Breast epithelium (tissue), 4 donors: ENCODE measurements at places on chromosomes 5 and 9.

DNA sequence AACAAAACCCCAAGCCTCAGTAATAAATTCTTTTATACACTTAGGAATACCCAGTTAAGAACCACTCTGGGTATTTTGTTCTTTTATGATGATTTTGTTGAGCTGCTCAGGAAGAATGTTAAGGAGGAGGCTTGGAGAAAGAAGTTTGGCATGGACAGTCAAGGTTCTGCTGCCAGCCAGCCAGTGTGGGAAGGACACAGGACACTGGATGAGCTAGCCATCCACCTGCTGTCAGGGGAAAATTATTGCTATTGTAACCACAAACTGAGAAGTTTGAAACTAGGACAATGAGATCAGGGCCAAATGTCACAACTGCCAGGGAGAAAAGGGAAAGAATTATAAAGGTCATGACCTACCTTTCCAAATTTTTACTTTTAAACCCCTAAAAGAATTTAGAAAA is 25.9 kb upstream of the ADAMTSL1 start:
- no peak for DNase-seq

- DNase-seq: no peak
Measured at GRCh38 chr5:96473155-96473554, 40.1 kb upstream of the PCSK1 start.

- DNase-seq: no peak
Measured at GRCh38 chr5:109959652-109960051, 269.9 kb downstream of the MAN2A1 start.

GRCh38 chr5:68290260-68290674 is 74.7 kb downstream of the PIK3R1 start:
- DNase-seq: no peak

- no peak for DNase-seq
Measured at GRCh38 chr5:153985498-153985897, 53.2 kb downstream of the FAM114A2 start.

DNA sequence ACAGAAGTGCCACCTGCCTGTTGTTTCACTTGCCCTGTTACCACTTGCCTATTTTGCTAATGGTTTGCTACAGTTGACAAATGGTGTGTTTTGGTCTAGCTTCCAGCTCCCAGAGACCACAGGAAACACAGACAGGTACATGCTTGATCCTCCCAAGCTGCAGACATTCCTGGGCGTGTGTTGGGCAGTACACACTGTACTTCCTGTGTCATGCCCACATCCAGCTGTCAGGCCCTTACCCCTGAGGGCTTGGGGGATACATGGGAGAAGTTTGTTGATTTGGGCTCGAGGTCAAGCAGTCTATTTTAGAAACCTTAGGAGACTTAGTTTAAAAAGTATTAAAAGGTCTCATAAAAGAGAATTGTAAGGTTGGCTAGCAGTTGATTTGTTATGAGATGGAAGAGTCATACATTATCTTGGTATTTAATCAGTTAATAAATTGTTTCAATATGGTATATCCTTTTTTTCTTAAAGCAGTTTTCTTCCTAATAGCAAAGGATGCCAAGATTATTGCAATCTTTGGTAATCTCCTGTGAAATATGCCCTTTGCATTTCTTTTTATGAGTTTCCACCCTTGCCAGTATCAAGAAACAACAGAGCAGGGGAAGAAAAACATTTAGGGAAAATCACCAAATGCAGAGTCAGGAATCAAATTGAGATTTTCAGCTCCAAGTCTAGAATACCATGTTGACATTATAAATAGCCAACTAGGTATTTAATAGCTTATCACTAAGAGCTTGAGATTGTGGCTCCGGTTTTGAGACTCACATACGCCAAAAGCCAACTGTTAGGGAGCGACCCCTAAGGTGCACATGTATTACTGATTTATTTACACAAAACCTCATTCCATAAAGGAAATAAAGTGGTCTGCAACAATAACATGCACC is 52.3 kb upstream of the CD180 start:
- DNase-seq: no peak

- no peak for DNase-seq
Measured at GRCh38 chr9:91056917-91057316, 255.3 kb downstream of the SYK start.

- no peak for DNase-seq
Measured at GRCh38 chr5:125633523-125633922, 789.7 kb upstream of the GRAMD2B start.

- no peak for DNase-seq
Measured at GRCh38 chr5:162824360-162824759, 613.0 kb upstream of the CCNG1 start.

DNA sequence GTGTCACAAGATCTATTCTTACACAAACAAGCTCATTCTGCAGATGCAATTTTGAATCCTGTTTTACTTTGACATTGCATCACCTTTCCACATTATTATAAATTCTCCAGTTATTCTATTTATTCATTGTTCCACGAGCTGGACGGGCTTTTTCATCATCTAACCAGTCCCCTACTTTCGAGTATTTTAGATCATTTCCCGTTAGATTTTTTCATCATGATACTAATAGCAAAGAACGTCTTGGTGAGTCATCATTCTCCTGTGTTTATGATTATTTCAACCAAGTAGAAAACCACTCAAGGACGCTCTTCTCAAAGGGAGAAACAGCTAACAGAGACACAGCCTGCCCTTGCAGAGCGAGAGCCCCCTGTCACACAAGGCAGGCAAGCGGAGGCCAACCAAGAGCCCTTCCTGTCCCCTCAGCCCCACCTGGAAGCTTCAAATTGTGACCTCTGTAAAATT is 15.1 kb downstream of the BBLN start:
- DNase-seq: no peak

- no peak for DNase-seq
Measured at GRCh38 chr9:120490888-120491595, 88.9 kb downstream of the CDK5RAP2 start.

DNA sequence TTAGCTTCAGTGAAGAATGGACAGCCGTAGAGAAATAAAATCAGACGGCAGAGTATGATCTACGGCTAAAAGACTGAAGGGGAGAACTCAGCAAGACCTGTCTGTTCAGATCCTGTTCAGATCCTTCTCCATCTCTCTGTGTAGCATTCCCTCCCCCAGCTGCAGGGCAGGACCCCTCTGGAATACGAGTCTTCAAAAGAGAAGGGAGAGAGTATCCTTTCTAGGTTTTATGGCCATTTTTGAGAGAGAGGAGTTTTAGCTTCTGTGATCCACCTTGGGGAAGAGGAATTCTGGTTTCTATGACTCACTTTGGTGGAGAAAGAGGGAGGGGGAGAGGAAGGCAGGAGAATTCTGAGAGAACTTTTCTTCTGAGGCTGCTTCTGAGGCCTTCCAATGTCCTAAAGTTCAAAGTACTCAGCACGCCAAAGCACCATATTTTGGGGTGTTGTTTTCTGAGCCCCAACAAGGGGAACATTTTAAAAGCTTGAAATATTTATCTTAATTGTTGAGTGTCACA is 194.4 kb upstream of the TLE4 start:
- no peak for DNase-seq

GRCh38 chr9:72043576-72043975 is 16.8 kb downstream of the C9orf57 start:
- no peak for DNase-seq

DNA sequence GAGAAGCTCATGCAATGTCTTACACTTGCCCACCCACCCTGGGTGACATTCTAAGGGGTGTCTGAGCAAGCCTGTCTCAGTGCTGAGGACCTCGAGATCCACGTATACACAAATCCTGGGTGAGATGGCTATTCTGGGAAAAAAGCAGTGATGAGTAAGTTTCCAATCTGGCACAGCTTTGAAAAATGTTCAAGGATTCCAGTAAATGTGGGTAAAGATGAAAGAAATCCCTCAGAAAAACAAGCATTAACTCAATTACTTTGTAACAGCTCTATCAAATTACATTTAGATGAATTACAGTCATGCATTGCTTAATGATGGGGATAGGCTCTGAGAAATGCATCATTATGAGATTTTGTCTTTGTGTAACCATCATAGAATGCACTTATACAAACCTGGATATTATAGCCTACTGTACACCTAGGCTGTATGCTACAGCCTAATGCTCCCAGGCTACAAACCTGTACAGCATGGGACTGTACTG is 26.9 kb downstream of the GOLM1 start:
- DNase-seq: no peak

- no peak for DNase-seq
Measured at GRCh38 chr5:150503977-150504620, 3.8 kb upstream of the NDST1 start.
